ENCODE measurements at places on chromosomes 5 and 9. TPM values are rescaled to one million over a fixed set of nuclear protein-coding genes. Genes with fewer than 3 reads are reported as not detected.

DNA sequence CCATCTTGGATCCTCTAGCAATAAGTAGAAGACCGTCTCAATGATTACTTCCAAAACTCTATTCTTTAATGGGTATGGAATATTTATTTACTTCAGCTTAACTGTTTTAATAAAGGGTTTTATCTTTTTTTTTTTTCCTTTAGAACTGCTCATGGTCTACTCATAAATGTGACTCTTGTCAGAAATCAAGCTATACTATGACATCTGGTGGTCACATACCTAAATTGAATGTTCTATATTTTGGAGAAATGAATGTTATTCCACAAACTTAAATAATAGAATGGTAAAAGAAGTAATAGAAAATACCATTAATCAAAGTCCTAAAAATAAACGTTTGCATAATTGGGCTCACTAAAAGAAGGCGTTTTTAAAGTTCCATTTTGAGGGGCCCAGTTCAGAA lies 131.2 kb upstream of the PLCXD3 start:
- no peak for DNase-seq

DNA sequence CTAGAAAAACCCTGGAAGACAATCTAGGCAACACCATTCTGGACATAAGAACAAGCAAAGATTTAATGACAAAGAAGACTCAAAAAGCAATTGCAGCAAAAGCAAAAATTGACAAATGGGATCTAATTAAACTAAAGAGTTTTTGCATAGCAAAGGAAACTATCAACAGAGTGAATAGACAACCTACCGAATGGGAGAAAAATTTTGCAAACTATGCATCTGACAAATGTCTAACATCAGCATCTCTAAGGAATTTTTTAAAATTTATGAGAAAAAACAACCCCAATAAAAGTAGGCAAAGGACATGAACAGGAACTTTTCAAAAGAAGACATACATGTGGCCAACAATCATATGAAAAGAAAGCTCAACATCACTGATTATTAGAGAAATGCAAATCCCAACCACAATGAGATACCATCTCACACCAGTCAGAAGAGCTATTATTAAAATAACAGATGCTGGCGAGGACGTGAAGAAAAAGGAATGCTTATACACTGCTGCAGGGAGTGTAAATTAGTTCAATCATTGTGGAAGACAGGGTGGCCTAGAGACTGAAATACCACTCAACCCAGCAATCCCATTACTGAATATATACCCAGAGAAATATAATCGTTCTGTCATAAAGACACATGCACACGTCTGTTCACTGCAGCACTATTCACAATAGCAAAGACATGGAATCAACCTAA lies 3.8 kb downstream of the MOCS2 start:
- DNase-seq = no peak

DNA sequence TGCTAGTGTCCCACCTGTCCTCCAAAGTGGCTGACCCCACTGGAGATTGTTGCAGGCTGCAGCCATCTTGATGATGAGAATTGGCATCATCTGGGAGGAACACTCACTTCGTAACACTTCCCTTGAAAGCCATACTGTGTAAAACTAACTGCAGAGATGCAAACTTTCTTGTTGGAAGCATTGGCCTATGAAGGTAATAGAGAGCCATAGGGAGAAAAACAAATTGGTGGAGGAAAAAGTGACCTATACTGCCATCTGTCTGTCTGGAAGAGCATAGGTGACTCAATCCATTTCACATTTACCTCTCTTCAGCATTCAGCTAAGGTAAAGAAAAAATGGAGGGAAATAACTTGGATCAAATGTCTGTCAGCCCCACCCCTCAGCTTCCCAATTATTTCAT lies 473.4 kb downstream of the NTRK2 start:
- DNase-seq = no peak

DNA sequence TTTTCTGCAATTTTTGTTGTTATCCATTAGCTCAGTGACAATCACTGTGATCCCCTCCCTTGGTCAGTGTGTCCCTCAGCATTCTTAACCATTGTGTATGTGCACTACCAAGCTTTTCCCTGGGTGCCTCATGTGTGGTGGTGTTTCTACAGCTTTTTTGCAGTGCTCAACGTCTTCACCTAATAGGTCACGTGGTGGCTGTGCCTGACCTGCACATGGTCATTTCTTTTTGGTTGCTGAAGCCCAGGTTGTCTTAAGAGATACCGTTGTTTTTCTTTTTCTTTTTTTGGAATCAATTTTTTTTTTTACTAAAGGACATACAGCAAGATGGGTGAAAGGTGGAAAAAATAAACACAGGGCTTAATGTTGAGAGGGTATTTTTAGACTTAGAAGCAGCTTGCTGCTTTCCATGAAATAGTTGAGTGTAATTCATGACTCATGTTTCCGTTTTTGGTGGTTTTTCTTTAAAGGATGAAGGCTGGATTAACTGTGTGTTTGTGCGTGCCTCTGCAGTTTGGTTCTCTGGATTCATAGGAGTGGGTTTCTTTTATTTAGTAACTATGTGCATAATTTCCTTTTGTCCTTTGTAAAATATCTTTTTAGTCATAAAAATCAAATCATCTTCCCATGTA lies 22.2 kb downstream of the SH3GL2 start:
- DNase-seq = no peak

DNA sequence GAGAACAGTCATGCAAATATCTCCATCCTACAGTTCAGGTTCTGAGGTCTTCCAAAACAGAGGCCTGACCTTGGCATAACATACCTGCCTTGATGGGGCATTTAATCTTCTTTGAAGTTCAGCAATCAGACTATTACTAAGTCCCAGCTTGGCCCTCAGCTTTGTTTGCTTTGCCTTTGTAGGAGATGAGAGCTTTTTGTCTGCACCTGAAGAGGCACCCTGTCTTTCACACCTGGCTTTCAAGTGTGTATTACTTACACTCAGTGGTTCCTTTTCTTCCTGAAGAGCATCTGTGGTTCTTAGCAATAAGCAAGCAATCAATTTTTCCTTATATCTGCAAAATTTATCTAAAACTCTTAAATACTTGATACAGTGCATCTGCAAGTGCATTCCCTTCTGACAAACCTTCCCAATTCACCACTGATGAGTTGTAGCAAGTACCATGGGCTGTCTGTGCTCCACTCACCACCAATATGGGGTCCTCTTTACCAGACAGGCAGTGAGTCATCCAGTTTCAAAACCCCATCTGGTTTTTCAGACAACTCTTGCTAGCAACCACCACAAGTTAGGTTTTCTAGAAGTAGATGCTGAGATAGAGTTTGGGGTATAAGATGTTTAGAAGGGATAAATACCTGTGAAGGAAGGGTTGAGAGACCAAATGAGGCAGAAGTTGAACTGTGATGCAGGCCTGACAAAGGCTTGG lies 100.2 kb downstream of the HINT1 start:
- DNase-seq = no peak

DNA sequence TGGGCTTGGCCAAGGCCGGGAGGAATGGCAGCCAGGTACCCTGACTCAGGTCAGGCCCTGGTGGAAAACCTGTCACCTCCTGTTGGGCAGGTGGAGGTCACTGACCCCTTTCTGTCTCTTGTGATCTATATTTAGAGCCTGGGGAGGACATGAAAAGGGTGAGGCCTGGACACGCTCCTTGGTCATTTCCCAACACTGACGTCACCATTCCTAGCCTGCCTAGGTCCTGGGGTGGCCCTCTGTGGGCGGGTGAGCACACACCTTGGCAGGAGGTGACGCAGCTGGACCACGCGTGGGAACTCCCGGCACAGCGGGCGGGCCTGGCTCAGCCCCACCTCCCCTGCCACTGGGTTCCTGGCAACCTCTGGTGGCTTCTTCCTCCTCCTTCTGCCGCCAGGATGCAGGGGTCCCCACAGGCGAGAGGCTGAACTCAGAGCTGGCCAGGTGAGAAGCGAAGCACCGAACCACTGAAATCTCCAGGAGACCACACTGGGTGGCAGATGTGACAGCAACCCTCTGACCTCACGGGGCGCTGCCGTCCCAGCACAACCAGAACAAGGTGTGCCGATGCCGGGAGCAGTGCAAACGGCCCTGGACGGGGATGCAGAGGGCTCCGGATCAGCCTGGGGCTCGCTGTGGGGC lies 6.4 kb upstream of the RALGDS start:
- DNase-seq = no peak

GRCh38 chr5:2008851-2009629 lies 126.3 kb upstream of the IRX4 start:
- DNase-seq = no peak

- DNase-seq = no peak
Measured at GRCh38 chr5:171762903-171763302, 22.7 kb upstream of the SMIM23 start.

The SPEF2 gene
- 71.2 TPM for polyA plus RNA-seq

The WNK2 gene
- polyA plus RNA-seq = 29.0 TPM

Measured in renal cortex interstitium (tissue), 15 donors.